ENCODE measurements at places on chromosomes 3 and 15.

- DNase-seq = no peak
Measured at GRCh38 chr3:113623324-113623723, 73.1 kb downstream of the USF3 start.

- DNase-seq = peak; percentile 40
Measured at GRCh38 chr3:46578973-46579755, 13.1 kb upstream of the LRRC2 start.

DNA sequence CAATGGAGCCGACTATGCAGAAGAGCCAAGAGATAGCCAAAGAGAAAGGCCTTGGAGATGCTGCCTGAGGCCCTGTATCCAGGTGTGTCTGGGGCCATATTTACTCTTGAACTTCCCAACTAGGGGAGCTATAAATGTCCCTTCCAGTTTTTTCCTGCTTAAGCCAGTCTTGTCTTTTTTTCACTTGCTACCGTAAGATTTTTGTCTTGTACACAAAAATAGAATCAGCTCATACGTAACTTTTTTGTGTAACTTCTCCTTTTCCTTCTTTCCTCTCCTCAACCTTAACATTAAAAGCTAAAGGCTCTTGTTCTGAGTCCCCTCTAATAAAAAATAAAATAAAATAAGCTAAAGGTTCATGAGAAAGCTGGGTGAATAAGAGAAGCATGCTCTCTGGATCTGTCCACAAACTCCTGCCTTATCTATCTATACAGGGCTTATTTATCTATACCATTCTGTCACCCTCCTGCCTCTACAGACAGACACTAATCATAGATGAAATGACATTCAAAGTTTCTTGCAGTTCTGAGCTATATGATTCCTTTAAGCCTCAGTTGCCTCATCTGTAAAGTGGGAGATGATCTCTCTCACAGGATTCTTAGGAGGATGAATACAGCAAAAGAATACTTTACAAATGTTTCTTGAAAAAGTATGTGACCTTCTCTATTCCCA is 4.6 kb downstream of the SUMF1 start:
- DNase-seq = no peak

- no peak for DNase-seq
Measured at GRCh38 chr3:53712817-53713388, 133.3 kb downstream of the CHDH start.

DNA sequence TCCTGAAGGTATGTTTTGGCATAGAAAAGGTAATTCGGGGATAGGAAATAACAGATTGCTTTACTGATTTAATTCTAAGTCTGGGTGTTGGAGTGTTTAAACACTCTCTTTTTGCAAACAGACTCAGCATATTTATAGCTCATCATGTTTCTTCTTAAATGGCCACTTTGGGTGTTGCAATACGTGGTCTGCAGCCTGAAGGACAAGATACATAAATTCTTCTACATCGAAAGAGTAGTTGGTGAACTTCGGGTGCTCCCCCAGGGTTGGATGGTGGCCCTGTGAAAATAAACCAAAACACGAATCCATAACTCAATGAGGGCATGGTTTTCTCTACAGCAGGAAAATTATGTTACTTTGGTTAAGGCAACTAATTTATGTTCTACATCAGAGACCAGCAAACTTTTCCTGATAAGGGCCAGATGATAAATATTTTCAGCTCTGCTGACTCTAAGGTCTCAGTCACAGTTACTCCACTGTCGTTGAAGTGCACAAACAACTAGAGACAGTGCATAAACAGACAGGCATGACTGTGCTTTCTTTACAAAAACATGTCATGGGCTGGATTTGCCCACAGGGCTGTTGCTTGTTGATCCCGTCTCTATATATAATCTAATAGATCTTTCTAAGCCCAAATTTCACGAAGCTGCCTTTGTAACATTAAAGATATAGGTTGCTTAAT is 35.9 kb downstream of the EOGT start:
- no peak for DNase-seq

GRCh38 chr3:140467796-140468315 is 210.0 kb upstream of the TRIM42 start:
- DNase-seq = no peak

DNA sequence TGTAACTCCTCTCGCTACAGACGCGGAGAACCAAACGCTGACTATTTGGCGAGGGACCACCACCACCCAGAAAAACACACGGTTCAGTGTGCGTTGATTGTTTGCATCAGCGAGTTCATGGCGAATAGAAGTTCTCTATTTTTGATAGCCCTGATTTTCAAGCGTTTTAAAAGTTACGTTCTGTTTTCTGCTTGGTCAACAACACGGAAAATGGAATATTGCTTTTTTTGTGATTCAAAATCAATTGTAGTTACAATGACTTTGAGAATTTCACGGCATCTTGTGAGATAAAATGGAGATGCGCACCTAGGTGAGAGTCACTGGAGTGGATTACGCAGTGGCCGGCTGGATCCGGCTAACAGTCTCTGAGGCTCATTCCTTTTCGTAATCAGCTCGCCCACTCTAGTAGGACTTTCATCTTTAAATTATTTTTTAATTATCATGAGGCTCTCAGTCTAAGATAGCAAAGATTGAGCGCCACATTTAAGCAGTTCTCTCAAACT is 54.8 kb downstream of the CCDC54 start:
- DNase-seq = peak; percentile 31

GRCh38 chr15:43251185-43251870 is 15.4 kb downstream of the TGM5 start:
- no peak for DNase-seq

- DNase-seq = no peak
Measured at GRCh38 chr3:118480101-118480860, 554.4 kb downstream of the IGSF11 start.

GRCh38 chr3:115982629-115983028 is 359.3 kb downstream of the GAP43 start:
- peak; percentile 5 for DNase-seq

- no peak for DNase-seq
Measured at GRCh38 chr3:24963762-24964625, 464.1 kb upstream of the RARB start.

DNA sequence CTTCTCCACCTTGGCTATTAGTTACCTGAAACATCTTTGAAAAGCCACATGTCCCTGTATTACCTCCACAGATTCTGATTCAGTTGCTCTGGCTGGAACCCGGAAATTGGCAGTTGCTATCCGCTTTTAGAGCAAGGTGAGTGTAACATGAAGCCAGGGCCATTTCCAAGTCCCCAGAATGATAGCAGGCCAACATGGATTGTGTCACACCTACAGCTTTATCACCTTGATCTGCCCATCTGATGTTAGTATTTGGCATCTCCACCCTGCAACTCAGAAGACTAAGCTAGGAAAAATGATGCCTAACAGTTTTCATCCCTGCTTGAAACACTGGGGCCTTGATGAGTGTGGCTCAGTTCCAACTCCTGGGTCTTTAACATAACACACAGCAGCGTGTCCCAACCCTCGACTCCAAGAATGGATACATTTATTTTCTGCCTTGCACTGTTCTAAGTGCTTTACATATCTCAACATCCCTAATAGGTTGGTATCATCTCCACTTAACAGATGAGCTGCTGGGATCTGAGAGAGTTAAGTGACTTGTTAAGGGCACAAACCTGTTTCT is 21.3 kb upstream of the NUDT16 start:
- peak; percentile 4 for DNase-seq

DNA sequence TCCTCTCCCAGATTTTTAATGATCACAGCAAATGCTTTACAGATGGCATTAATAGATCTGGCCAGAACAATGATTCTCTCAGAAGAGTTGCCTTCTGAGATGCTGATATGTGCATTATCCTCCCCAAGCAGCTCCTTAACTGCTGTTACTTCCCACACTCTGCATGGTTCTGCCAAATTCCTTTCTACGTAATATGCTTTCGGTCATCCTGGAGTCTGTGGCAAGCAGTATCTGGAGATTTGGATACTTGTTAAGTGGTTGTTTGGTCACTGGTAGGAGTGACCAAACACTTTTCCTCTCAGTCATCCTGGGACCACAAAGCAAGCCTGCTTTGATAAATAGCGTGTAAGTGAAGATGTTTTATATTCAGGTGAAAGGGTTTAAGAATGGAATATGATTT is 71.1 kb upstream of the CCNL1 start:
- DNase-seq = no peak
